ENCODE measurements at places on chromosomes 3 and 15.

GRCh38 chr3:176927280-176927679 lies 270.0 kb downstream of the TBL1XR1 start:
- no peak for DNase-seq

DNA sequence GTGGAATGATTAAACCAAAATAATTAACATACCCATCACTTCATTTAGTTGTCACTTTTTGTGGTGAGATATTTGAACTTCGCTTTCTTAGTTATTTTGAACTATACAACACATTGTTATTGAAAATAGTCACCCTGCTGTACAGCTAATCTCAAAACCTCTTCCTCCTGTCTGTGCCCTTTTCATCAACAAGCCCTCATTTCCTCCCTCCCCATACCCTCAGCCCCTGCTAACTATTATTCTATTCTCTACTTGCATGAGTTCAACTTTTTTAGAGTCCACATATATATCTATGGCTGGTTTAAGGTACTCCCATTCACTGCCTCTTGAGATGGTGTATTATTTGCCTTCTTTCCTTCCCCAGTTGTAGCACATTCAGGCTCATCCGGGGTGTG lies 32.2 kb downstream of the COL8A1 start:
- DNase-seq, result no peak

DNA sequence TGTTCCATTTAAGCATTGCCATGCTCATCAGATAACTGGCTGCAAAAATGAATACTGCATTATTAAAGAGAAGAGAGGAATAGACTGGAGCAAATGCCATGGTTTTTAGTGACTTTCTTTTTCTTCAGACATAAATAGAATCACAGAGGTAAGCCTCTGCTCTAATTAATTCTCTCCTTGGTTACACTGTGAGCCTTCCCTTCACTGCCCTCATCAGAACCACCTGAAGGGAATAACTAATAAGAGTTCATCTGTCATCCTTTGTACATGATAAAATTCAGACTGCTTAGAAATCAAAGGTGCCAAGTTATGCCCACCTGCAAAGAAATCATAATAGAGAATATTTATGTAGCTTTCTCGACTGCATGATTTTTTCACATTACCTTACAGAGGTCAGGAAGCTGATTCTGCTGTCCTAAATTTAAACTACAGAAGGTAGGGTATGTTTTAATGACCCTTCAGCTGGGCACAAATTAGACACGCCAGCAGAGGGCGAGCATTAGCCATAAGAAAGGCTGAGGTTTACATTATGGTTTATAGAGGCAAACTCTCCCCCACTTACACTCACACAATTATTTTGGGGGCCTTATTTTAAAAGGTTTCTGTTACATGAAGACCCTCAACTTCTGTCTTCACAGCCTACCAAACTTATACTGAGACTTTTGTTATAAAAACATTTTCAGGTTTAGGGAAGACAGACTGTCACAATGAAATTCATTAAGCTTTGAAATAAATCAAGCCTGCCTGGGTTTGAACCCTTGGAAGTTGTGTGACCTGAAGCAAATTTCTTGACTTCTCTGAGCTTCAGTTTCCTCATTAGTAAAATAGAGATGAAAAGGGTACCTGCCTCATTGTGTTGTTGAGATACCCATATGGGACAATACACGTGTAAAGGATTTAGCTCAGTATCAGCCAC lies 15.3 kb upstream of the UNC13C start:
- DNase-seq, result peak; percentile 12

GRCh38 chr3:10467904-10468612 lies 37.3 kb downstream of the ATP2B2 start:
- no peak for DNase-seq

DNA sequence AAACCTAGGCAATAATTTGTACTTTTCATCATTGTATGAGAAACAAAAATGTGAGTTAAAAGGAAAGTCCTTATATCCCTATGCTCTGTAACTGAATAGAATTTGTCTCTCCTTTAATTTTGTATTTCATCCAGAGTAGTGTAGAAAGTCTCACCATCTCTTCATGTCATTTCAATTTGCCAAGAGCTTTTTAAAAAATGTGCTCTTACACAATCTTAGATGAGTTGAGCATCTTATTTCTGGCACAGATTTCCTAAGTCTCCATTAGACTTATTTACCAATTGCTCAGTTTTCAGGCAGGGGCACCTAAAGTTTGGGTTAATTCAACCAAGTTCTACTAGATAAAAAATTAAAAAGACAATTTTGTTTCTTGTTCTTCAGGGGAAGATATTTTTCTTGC lies 201.5 kb upstream of the RBMS3 start:
- no peak for DNase-seq

GRCh38 chr3:58857402-58857801 lies 190.8 kb upstream of the FAM3D start:
- no peak for DNase-seq

DNA sequence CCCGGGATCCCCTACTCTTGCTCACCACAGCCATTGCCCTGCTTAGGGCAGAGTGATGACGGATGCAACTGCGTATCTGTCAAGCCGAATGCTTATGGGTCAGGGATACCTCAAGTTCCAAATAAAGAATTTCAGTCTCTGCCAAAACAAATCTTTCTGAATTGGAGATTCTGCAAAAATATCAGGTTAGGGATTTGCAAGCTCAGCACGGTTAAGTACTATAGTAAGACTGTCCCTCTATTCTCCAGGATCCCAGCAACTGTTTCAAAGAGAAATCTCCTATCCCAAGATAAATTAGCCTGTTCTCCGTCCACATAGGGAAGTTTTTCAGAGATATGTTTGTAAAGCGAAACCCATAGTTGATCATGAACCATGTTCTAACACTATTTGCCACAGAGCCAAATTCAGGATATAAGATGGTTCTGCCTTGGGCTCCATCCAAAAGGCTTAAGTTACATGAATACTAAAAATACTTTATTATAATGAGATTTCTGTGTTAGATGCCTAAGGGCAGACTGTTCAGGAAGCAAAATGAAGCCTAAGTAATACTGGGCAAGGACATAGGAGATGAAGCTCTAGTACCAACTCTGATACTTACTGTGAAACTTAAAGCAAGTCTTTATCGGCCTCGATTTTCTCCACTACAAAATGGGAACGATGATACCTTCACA lies 100.1 kb upstream of the LPP start:
- DNase-seq, result no peak

DNA sequence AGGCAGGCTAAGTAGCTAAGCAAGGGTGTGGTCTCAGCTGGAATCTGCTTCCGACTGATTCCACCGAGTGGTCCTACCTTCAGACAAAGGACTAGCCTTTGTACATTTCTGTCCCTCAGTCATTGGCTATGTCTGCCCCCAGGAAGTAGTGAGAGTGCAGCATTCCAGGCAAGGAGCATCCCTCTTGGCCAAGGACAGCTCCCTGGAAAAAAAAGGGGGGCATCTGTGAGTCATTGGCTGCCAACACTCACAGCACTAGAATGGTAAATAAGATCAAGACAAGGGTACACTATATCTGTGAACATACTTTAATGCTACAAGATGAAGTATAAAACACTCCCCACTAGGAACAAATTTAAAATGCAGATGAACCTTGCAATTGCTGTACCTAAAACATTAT lies 66.8 kb downstream of the STAC start:
- DNase-seq, result no peak

- DNase-seq, result no peak
These were observed 612.8 kb downstream of the MAGI1 start for GRCh38 chr3:65425880-65426279.

DNA sequence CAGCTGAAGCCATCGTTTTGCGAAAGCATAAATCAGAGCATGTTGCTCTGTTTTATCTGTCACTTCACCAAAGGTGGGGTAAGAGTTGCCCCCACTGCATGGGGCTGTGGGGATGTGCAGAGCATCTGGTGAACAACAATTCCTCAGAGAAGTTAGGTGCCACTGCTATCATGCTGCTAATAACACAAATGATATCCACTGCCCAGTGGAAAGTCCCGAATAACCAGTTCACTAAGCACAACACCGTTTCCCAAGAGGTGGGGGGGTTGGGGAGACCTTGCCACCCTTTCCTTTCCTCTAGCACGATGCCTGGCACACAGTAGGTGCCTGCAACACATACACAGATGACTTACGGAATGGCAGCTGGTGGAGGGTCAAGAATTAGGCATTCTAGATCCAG lies 38.6 kb downstream of the FAM3D start:
- DNase-seq, result no peak

DNA sequence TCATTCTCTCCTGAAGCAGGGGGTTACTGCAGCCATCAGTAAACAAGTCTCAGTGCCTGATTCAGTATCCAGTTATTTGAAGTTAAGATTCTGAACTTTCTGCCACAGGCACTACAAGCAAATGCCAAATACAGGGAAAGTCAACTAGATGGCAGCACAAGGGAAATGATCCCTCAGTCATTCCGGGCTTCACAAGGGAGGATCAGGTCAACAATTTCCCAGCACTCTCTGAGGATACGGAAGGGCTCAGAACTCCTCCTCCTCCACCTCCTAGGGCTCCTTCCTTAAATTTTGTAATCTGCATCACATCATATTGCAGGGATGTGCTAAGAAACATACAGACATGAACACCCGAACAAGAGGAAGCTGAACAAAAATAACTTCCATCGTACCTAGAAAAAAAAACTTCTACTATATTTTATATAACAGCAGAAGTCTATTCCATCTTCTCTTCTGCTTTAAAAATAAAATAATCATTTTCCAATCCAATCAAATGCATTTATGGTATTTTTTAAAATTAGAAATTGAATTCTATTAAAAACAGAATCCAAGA lies 187.1 kb downstream of the FMN1 start:
- no peak for DNase-seq

DNA sequence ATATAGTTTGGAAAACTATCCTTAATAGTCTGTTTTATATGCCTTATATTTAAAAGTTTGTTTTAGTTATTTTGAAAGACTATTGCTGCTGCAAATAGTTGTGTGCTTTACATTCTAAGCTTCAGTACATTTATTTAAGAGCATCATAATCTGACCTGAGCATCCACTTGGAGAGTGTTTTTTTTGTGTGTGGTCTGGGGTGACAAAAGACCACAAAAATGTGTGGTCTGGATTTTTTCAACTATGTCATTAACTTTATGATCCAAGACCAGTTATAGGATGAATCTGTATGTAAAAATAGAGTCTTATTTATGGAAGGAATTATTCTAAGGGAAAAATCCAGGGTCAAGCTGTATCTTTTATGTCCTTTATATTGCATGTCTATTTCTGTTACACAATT lies 77.4 kb downstream of the SLTM start:
- DNase-seq, result no peak

DNA sequence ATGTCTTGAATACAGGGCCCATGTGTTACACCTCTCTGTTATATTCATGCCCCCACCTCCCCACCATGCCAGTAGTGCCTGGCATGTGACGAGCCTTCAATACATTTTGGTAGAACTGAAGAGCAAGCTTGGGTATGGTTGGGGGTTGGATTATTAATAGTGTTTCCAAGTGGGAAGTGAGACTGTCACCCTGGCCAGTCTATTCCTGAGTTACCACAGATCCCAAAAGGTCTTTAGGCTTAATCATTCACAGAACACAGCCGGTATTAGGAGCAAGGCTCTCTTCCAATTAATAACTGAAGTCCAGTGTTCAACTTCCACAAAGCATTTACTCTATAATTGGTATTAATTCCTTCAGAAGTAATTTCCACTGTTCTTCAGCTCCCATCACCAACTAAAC lies 231.9 kb upstream of the LRTM1 start:
- DNase-seq, result no peak

DNA sequence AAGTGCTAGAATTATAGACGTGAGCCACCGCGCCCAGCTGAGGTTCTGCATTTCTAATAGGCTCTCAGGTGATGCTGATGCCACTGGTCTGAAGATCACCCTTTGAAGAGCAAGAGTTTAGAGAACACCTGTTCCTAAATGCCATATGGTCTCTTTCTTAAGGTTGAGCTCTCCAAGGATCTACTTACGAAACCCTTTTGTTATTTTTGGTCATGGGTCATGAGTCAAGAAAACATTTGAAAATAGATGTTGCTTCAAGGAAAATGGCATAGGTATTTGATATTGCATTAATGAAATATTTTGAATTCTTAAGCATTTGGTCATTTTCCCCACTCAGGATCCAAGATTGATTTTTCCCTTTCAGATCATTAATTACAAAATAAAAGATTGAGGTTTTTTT lies 74.7 kb upstream of the SOX2 start:
- no peak for DNase-seq

DNA sequence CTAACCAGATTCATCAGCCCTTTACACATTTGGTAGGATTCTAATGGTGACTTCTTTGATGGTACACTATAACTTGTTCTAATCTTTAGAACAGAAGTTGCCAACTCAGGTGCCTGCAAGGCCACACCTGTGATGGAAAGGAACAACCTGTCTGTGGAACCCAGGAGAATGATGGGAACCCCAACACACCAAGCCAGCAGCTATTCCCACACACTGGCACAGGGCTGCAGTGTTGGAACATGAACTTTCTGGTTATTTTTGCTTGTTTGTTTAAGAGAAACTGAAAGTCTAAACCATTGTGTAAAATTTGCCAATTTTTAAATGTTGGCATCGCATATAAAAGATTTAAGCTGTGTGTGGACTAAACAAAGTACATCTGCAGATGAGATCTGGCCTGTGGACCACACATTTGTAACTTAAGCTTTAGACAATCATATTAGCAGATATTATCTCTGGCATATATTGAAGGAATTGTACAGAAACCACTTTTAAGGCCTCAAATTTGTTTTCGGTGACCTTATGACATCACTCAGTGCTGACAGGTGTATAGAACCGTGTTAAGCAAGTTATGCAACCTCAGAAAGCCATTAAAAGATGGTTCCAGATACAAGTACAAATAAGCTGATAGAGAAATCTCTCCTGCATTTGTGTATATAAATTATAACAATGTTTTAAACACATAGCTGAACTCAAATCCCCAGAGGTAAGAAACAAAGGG lies 242.9 kb downstream of the SLC9A9 start:
- DNase-seq, result no peak

DNA sequence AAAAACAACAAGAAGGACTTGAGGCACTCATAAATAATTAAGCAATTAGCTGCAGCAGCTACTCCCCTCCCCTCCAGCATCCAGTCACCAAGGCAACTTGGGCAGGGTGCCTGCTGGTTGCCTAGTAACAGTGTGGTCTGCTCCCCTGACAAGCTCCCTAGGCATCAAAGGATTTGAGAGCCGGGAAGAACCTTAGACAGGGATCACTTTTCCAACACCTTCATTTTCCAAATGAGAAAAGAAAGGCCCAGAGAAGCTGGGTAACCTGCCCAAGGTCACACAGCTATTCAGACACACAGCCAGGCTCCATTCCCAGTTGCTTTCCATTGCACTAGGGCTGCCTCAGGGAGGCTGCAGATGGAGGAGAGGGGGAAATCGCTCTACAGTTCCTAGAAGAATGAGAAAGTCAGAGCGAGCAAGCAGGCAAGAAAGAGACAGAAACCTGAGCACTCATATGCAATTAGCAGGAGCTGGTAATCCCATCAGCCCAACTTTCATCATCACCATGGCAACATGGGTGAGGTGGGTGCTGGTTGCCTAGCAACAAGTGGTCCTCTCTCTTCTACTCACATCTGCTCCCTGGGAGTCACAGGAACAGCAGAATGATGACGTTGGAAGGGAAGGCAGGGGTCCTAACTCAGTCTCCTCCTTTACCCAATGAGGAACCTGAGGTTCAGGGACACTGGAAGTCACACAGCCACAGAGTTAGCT lies 3.6 kb upstream of the EIF4E3 start:
- peak; percentile 41 for DNase-seq

Measured in amygdala (tissue), 56 donors.